ENCODE measurements at places on chromosomes 11 and 22. TPM values are rescaled to one million over a fixed set of nuclear protein-coding genes. Genes with fewer than 3 reads are reported as not detected.

DNA sequence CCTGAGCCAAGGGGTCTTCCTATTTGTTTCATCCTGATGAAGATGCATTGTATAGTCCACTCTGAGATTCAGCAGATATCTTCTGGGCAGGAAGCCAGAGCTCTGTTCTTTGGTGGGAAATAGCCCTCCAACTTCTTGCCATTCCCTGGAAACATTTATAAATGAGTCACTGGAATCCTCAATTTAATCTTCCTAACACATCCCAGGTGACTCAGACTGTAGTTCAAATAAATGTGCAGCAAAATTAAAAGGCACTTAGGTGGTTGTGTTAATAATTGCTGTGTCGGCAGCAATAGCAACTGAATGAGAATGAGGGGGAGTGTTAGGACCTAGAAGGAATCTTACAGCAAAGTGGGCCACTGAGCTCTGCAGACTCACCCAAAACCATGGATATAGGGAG lies 108.6 kb downstream of the INSC start:
- peaks cover 3% of the 10 kb centered on the region for H3K27me3 ChIP-seq
- H3K4me1 ChIP-seq: no peaks in the 10 kb centered on the region
- H3K36me3 ChIP-seq: no peaks in the 10 kb centered on the region
- peak; percentile 5 for DNase-seq

Gene ZNF280A
- not detected for total RNA-seq

DNA sequence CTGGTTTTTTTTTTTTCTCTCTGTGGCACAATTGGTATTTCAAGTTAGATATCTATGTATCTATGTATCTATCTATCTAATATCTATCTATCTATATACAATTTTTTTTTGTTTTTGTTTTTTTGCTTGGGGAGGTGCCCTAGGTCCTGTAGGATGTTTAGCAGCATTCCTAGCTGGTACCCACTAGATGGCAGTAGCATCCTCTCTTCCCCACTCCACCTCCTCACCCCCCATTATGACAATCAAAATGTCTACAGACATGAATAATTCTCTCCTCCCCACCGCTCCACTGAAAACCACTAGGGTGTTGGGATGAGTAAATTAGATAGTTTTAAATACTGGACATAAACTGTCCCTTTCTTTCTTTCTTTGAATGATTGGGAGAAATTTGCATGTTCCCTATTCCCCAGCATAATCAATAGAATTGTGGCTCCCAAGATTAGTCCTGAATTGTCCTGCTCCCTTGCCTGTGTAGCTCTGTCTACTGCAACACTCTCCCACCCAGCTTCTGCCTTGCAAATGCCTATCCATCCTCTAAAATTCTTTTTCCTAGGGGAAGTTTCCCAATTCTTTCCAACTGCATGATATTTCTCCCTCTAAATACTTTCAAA lies 1152.4 kb downstream of the LRRC4C start:
- H3K4me1 ChIP-seq: peaks cover 21% of the 10 kb centered on the region
- DNase-seq: peak; percentile 60
- no peaks in the 10 kb centered on the region for H3K36me3 ChIP-seq
- no peak overlapping the region for H3K27ac ChIP-seq
- H3K4me3 ChIP-seq: no peak overlapping the region
- H3K27me3 ChIP-seq: peaks cover 3% of the 10 kb centered on the region

Gene MMP8
- total RNA-seq: not detected

DNA sequence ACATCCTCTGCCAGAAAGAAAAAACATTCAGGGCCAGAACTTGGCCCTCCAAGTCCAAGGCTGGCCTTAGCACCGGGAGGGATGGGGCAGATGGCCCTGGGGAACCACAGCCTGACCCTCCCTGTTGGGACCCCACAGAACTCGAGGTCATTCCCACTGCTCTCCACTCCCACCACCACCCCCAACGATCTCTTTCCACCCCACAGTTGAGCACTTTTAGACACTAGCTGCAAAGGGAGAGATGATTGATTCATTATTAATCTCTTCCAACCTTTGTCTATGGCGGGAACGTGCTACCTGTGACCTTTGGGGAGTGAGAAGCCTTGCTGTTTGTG lies 869.7 kb downstream of the BRD1 start:
- no peak overlapping the region for H3K27ac ChIP-seq
- H3K4me1 ChIP-seq: no peaks in the 10 kb centered on the region
- H3K4me3 ChIP-seq: no peak overlapping the region
- peaks cover 19% of the 10 kb centered on the region for H3K36me3 ChIP-seq
- H3K27me3 ChIP-seq: no peaks in the 10 kb centered on the region
- no peak for DNase-seq

Gene FOXRED2
- total RNA-seq: 2.8 TPM

DNA sequence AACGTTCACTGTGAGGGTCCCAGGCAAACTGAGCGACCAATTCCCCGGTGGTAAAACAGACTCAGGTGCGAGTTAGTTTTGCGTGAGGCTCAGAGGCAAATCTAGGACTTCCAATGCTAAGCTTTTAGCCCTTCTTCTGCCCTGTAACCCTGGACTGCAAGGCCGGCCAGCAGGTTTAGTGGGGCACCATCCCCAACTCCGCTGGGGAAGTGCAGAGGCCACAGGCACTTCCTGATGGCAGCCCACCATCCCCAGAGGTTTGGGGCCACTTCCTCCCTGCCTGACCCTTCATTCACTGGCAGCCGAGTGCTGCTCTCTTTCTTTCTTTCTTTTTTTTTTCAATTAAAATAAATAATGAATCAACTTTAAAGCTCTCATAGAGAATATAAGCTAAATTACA lies 124.6 kb upstream of the B3GAT1 start:
- peaks cover 1% of the 10 kb centered on the region for H3K27me3 ChIP-seq
- no peaks in the 10 kb centered on the region for H3K4me1 ChIP-seq
- DNase-seq: no peak
- H3K36me3 ChIP-seq: peaks cover 24% of the 10 kb centered on the region
- H3K4me3 ChIP-seq: no peak overlapping the region

DNA sequence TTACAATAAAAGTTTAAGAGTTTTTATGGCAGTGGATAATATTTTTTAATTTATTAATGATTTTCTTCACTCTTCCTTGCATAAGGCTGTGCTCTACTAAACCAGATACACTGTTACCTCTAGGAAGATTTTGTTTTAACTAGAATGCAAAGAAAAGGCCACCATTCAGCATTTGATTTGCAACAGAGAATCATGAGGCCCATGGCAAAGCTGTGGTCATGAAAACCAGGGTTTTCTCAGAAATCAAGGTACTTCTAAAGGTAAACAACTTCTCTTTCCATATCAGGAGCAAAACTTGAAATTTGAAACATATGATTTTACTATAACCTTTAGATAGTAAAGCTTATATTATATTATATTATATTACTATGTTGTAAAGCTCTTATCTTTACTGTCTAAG lies 94.4 kb downstream of the FAM76B start:
- peaks cover 3% of the 10 kb centered on the region for H3K4me1 ChIP-seq
- no peak for DNase-seq
- H3K27ac ChIP-seq: no peak overlapping the region
- no peak overlapping the region for H3K4me3 ChIP-seq
- no peaks in the 10 kb centered on the region for H3K36me3 ChIP-seq

Gene HSPB2
- total RNA-seq: 6.7 TPM

Gene MIAT
- total RNA-seq: 0.71 TPM

GRCh38 chr11:27571154-27571810 lies 64.7 kb upstream of the LIN7C start:
- peak overlapping the region; percentile 55 for H3K27ac ChIP-seq
- H3K36me3 ChIP-seq: no peaks in the 10 kb centered on the region
- H3K27me3 ChIP-seq: no peaks in the 10 kb centered on the region
- H3K4me1 ChIP-seq: peaks cover 26% of the 10 kb centered on the region

DNA sequence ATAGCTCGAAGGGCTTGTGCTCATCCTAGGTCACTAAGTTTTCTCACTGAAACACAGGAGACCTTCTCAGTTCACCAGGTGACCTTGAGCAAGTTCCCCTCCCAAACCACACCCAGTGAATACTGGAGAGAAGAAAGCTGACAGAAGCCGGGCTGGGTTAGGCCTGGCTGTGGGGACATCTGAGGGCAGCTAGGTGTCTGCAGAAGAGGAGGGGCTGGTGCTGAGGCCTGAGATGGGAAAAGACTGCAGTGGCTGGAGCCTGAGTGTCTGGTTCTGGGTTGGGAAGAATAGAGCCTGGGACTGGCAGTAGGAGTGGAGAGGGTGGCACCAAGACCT lies 602 bp upstream of the INPP5J start:
- no peaks in the 10 kb centered on the region for H3K36me3 ChIP-seq
- H3K27me3 ChIP-seq: peaks cover 12% of the 10 kb centered on the region
- no peak overlapping the region for H3K27ac ChIP-seq
- DNase-seq: no peak
- H3K4me1 ChIP-seq: peaks cover 6% of the 10 kb centered on the region
- no peak overlapping the region for H3K4me3 ChIP-seq

- no peaks in the 10 kb centered on the region for H3K4me1 ChIP-seq
- H3K4me3 ChIP-seq: no peak overlapping the region
- DNase-seq: no peak
- no peaks in the 10 kb centered on the region for H3K36me3 ChIP-seq
- H3K27ac ChIP-seq: no peak overlapping the region
Measured at GRCh38 chr22:22187299-22187698, 57.3 kb upstream of the VPREB1 start.

DNA sequence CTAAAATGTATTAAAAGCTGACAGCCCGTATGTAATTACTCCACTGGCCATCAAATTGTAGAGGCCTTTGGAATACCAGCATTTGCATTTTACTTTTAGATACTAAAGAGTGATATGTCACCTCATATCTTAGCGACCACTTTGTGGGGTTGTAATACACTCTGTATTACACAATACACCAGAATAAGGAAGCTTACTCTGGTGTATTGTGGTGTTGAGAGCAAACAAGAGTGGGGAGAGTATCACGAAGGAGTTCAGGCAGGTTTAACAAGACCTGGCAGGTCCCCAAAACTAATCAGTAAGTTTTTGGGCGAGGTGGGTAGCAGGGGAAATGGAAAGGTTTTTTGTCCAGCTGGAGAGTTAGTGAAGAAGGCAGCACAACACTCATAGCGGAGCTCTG lies 3.2 kb downstream of the NUP50 start:
- peak overlapping the region; percentile 12 for H3K27ac ChIP-seq
- no peaks in the 10 kb centered on the region for H3K27me3 ChIP-seq
- no peak for DNase-seq
- H3K4me3 ChIP-seq: no peak overlapping the region

Gene STIM1
- 32.2 TPM for total RNA-seq

Gene DBX1
- total RNA-seq: not detected

All from HFFc6 (cell line).